ENCODE measurements at places on chromosomes 2 and 18. TPM values are rescaled to one million over a fixed set of nuclear protein-coding genes. Genes with fewer than 3 reads are reported as not detected.

Gene NIF3L1
- total RNA-seq: 19.3 TPM

Gene GRB14
- 2.0 TPM for total RNA-seq

Gene GMPPA
- 70.7 TPM for total RNA-seq

Gene MPP4
- not detected for total RNA-seq

Gene DTNA
- total RNA-seq: not detected

Gene MEP1B
- not detected for total RNA-seq

Gene WDR75
- total RNA-seq: 50.3 TPM

Gene EPB41L3
- total RNA-seq: not detected

Gene SOCS6
- total RNA-seq: 16.9 TPM

Gene GPR148
- not detected for total RNA-seq

Gene CARF
- 6.8 TPM for total RNA-seq

Gene EVX2
- not detected for total RNA-seq

Gene SLC9A4
- not detected for total RNA-seq

Gene CHRNA1
- not detected for total RNA-seq

Gene TAF4B
- 5.8 TPM for total RNA-seq

Gene TRABD2A
- total RNA-seq: 20.0 TPM

Gene DLX1
- 0.81 TPM for total RNA-seq

Gene TLX2
- not detected for total RNA-seq

Gene GEN1
- 19.8 TPM for total RNA-seq

Gene GALR1
- total RNA-seq: not detected

Gene UPP2
- total RNA-seq: not detected

Gene DHRS9
- total RNA-seq: not detected

Gene CFC1
- not detected for total RNA-seq

Gene AFTPH
- 24.7 TPM for total RNA-seq

Gene TMEM198
- total RNA-seq: 6.3 TPM

Gene MCEE
- 14.9 TPM for total RNA-seq

Gene RNF138
- total RNA-seq: 64.5 TPM

Gene UGT1A8
- total RNA-seq: not detected

Gene GAREM2
- 0.23 TPM for total RNA-seq

Gene PAX8
- 2.4 TPM for total RNA-seq

Gene STEAP3
- total RNA-seq: 23.8 TPM

Gene TRIB2
- 14.3 TPM for total RNA-seq

Gene PLEK
- not detected for total RNA-seq

Gene MROH2A
- not detected for total RNA-seq

Gene HSBP1L1
- 46.6 TPM for total RNA-seq

Gene CYP27A1
- total RNA-seq: not detected

Gene ANKRD36C
- 14.5 TPM for total RNA-seq

Gene GNAL
- 1.6 TPM for total RNA-seq

Gene ELOA2
- not detected for total RNA-seq

Gene RAMP1
- 11.2 TPM for total RNA-seq

Gene UGT1A4
- 0.12 TPM for total RNA-seq

Gene DPYSL5
- total RNA-seq: not detected

Gene ANKRD30BL
- total RNA-seq: not detected

Gene FAM161A
- total RNA-seq: 2.3 TPM

Gene RAPGEF4
- total RNA-seq: not detected

Gene IL36B
- total RNA-seq: not detected

Gene TGFBRAP1
- total RNA-seq: 16.8 TPM

Gene GALNT3
- total RNA-seq: 20.2 TPM

Gene DRC1
- total RNA-seq: not detected

Gene PLGLB1
- total RNA-seq: 0.74 TPM

Gene VWA3B
- not detected for total RNA-seq

Gene C2orf15
- total RNA-seq: 0.74 TPM

Gene TRIM43B
- not detected for total RNA-seq

Gene MRPL30
- 39.1 TPM for total RNA-seq

Gene CYBRD1
- total RNA-seq: 8.9 TPM

Gene ZSWIM2
- total RNA-seq: not detected

Gene HOXD12
- not detected for total RNA-seq

Gene GREB1
- total RNA-seq: 2.3 TPM

Gene TUBB8B
- total RNA-seq: not detected
